ENCODE measurements at places on chromosomes 6 and 20.

- DNase-seq = peak; percentile 82
These were observed 18.0 kb downstream of the PRPH2 start for GRCh38 chr6:42704251-42704936.

GRCh38 chr6:45514454-45515230 lies 136.9 kb upstream of the SUPT3H start:
- no peak for DNase-seq

DNA sequence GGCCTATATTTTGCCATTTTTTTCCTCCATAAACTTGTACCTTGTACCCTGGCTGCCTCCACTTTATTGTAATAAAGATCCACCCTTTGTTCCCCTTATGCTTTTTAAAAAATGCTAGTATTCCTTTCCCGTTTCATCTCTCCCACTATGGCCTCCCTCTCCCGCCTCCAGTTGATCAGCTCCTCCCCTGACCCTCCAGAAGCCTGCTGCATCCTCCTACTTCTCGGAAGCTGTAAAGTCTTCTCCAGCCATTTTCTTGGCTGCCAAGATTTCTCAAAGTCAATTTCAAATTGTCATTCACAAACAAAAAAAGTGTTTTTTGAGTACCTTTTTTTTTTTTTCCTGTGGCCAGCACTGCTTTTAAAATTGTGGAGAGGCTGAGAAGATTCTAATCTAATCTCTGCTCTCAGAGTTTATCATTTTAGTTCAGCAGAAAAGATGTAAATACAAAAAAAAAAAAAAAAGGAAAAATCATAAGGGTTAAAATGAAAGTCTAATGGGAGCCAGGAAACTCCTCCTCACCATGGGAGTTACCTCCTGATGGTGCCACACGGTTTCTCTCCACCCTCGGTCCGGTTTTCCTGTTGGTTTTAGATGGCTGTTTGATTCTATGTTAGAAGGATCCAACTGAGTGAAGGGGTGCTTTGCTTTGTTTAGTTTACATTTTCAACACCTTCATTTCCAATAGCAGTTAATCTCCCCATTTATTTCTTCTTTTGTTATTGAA lies 103.0 kb upstream of the KCNK16 start:
- no peak for DNase-seq

- no peak for DNase-seq
These were observed 206.2 kb upstream of the MYLIP start for GRCh38 chr6:15922510-15923250.

GRCh38 chr6:5521322-5521721 lies 260.0 kb downstream of the FARS2 start:
- DNase-seq = no peak

DNA sequence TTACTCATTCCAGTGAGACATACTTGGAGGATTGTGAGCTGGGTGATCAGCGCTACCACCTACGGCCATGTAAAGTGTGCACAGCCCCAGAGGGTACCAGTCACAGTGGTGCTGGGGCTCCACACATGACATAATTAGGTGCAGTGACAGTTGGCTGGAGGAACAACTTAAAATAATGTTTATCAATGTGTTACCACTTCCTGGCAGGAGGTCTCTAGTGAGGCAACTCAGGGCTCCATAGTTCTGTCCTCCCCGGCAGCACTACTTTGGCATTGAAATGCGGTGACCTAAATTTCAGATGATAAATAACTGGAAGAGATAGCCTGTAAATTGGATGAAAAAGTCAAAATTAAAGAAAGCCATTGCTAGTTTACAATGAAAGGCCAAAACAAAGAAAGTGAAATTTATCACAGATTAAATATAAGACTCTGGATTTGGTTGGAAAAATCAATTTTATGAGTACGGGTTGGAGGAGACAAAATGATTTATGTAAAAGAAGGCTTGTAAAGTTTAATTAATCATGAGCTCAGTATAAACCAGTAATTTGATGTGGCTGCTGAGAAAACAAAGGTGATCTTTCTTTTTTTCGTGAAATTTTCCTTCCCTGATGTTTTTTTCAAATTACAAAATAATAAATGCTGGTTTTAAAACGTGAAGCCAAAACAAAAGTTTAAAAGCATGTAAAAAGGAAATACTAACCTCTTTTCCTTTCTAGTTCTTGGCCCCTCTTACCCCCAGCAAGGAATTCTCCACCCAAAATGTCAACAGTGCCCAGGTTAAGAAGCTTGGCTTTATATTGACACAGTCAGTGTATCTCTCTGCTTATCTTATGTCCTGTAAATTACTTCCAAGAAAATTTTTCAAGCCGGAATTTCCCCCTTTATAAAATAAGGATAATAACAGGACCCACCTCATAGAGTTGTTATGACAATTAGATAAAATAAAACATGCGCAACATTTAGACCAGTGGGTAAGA lies 126.7 kb upstream of the NOX3 start:
- no peak for DNase-seq

DNA sequence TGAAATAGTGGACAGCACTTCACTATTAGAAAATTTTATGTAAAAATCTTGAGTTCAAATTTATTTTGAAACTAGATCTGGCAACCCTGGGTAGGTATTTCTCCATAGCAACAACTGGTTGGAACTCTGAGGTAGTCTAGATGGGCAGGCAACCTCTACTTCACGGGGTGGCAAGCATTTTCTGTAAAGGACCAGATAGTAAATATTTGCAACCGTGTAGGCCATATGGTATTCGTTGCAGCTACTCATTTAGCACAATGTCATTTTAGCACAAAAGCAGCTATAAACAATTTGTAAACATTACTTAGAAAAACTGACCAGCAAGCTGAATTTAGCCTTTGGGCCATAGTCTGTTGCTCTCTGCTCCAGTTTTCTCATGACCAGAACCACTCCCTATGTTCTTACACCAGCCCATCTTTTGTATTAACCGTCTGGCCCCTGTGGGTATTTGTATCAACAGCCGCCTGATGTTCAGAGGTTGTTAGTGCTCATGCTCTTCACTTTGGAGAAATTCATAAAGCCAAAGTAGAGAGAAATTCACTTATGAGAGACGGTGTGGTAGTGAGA lies 29.2 kb downstream of the LGSN start:
- no peak for DNase-seq

DNA sequence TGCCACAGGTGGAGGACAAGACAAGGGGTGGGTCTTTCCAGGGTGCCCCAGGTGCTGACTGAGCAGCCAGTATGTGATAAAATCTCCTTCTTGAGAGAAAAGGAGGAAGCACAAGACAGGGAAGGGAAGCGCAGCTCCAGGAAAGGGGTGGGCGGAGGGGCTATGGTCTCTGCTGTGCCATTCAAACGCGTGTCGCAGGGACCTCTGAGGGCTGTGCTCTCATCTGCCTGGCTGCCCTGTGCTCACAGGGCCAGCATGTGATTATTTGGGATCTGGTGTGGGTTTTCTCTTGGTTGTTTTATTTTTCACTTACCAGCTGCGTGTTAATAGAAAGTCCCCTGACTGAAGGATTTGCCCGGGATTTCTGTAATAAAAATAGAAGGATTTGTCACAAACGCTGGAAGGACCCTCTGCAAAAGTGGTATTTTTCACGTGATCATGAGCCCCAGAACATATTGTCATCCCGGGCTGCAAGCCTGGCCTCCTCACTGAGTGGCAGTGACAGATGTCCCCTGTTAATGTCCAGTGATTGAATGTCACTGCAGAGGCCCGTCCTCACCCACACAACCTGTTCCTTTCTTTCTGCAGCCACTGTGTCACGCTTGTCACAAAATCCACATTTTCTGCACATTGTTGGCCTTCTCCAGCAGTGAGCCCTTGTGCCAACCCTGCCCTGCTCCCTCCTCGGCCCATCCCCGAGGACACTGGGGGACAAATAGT lies 35.0 kb upstream of the VSX1 start:
- no peak for DNase-seq

- no peak for DNase-seq
These were observed 892 bp upstream of the DXO start for GRCh38 chr6:31972709-31973350.

DNA sequence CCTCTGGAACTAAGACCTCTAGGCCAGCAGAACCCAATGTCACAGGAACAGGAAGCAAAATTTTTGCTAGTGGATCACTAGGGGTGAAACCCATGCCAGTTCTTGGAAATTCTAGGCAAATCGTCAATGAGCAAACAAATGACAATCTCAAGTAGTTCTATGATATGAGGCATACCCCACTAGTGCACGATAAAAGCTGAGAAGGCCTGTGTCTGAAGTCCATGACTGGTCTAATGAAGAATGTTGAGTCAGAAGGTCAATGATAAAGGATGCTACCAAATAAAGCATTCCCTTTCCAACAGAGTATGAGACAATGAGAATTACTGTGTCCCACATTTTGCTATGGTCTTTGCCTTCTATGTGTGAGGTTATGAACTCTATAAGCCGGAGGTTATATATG lies 149.4 kb upstream of the NOX3 start:
- no peak for DNase-seq

- DNase-seq = no peak
These were observed 382.5 kb downstream of the CDH4 start for GRCh38 chr20:61634376-61635145.

DNA sequence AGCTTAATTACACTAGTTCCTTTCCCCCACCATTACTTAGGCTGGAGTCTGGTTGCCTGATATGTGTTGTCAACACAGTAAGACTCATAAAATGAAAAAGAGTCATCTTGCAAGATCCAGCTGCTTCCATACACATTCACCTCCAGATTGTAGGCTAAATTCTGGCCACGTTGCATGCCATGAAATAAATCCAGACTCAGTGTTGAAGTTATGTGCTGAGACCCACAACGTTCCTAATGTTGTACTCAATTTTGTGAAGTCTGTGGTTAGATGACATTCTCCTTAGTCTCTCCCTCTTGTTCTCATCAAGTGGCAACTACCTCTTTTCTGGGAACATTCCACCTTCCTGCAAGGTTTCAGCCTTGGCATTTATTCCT lies 212.3 kb downstream of the LMBRD1 start:
- DNase-seq = no peak

DNA sequence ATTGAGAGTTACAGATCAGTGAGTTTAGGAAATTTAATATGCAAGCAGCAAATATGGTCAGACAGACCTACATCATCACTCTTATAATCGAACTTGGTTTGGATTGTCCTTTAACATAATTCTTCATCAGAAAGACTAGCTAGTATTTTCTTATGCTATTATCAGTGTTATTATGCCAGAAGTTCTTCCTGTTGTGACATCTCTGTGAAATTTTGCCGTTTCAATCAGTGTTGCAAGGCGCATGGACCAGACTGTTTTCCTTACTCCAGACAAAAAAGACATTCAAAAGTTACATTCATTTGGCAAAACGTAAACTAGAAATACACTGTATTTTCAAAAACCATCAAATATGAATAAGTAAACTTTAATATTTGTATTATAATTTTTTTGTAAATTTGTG lies 5.7 kb upstream of the TENT5A start:
- no peak for DNase-seq

DNA sequence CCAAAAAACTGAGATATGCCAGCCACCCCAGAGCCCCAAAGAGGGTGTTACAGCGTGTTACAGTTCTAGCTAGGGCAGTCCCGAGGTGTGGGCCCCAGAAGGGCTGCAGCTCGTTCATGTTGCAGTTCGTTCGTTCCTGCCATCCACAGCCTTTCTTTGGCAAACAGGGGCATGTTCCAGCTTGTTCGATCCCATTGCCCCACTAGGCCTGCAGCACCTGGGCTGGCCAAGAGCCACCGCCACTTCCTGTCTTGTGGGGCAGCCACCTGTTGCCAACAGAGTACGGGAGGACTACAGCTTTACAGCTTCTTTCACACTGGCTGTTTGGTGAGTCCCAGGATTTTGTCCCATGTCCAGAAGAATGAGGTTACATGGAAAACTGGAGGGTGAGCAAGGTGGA lies 198.1 kb downstream of the MMUT start:
- peak; percentile 76 for DNase-seq

DNA sequence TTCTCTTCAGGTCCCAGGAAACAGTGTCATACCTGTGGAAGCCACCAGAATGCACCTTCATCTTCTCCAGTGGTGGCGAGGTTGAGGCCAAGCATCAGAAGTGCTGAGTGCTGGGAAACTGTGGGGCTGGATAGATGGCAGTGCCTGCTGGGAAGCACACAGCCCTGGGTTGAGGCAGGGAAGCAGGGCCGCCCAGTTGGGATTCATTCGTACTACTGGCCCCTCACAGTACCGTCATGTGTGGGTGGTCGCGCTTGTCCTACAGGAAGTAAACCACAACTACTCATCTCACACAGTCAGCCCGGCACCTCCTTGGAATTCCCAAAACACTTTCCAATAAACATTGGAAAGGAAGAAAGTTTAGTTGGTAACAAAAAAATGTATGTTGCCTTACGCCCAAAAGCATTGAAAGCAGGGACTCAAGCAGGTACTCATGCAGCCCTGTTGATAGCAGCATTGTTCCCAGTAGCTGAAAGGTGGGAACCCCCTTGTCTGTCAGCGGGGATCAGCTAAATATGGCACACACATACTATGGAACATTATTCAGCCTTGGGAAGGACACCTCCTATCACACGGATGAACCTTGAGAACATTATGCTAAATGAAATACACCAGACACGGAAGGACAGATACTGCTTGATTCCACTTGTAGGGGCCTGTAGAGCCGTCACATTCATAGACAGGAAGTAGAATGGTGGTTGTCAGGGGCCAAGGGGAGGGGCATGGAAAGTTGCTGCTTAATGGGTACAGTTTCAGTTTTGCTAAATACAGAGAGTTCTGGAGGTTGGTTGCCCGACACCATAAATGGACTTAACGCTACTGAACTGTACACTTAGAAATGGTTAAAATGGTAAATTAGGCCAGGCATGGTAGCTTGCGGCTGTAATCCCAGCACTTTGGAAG lies 162.7 kb downstream of the MTHFD1L start:
- DNase-seq = no peak
